NCI-H1092 (cell line): ENCODE measurements at places on chromosomes 4 and X.

DNA sequence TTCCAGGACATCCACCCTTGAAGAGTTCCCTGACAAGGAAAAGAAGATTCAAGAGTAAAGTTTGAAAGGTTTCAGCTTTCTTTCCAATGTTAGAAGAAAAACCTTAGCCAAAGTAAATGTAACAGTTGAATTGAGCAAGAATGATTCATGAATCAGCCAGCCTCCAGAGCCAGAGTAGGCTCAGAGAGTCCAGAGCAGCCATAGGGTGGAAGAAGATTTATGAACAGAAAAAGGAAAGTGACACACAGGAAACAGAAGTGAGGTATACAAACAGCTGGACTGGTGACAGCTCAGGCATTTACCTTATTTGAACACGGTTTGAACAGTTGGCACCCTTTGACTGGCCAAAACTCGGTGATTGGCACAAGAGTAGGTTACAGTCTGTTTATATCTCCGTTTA is 63.2 kb downstream of the QDPR start:
- DNase-seq = no peak

- no peak for DNase-seq
Observed at GRCh38 chr4:123510221-123510620, 113.6 kb downstream of the SPRY1 start.

DNA sequence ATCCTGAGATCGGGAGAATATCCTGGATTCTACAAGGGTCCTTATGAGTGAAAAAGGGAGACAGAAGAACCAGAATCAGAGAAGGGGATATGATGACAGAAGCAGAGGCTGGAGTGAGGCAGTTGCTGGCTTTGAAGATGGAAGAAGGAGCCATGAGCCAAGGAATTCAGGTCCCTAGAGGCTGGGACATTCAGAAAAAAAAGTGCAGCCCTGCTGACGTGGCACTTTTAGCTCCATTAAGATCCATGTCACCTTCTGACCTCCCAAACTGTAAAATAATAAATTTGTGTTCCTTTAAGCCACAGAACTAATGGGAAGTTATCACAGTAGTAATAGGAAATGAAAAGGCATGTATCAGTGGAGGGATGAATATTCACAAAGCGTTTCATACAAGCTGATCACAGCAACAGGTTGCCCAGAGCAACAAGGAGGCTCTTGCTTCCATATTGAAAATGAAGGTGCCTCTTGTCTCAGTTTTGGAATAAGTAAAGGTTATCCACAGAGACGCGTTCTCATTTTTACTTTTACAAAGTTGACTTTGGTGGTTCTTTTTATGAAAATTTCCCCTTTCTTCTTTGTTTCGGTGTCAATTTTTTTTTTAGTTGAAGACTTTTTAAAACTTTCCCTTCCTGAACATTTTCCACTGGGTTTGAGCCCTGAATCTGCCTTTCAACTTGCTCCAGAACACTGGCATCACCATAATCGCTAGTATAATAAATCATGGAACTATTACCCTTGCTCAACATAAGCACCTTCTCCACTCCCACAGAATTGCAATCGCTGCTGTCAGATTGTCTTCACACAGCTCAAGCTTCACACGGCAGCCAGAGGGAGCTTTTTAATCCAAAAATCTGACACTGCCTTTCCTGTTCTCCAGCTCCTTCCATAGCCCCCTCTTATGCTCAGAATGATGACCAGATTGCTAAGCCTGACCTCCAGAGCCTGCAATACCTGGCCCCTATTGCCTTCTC is 127.6 kb upstream of the RBPJ start:
- no peak for DNase-seq

- DNase-seq = no peak
Observed at GRCh38 chrX:65723706-65724105, 56.3 kb downstream of the MSN start.

- no peak for DNase-seq
Observed at GRCh38 chr4:1215141-1216075, 33.5 kb downstream of the CTBP1 start.

- DNase-seq = no peak
Observed at GRCh38 chrX:136780763-136781162, at the start of gene ARHGEF6. Gene ARHGEF6 (minus strand): TSS chrX:136780932. CDS start chrX:136780882, 50 bp downstream.

- no peak for DNase-seq
Observed at GRCh38 chrX:9676306-9676705, 89.3 kb downstream of the GPR143 start.

DNA sequence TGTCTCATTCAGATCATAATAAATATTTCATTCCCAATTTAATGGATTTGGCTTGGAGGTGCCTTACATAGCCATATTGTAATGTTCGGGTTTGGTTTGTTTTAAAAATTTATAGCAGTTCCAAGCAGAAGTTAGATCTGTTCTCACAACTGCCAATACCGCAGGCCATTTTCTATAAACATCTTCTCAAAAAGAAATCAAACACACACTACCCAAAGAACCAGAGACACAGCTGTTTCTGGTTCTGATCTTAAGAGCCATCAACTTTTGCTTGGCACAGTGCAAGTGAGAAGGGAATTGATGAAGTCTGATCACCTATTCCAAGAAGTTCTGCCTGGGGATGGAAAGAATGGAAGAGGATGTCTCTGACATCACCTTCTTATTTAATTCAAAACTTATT is 22.9 kb downstream of the MID1IP1 start:
- no peak for DNase-seq

DNA sequence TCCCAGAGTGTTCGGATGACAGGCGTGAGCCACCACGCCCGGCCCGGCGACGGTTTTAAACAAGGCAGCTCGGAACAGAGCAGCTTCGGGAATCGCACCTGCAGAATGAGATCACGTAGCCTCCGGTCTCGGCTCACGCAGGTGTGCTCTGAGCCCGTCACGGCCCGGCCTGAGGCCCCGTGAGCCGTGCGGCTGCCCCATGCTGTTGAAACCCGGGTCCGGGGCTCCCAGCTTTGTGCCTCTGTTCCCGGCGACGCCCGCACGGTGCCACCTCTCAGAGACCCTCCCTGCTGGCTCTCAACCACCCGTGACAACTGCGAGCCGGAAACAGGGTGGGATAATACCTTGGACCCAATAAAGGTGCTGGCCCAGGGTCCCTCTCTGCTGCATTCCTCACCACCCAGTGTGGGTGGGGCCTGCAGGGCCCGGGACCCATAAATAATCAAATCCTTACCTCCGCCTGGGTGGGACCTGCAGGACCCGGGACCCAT is 13.4 kb upstream of the PLCXD1 start:
- no peak for DNase-seq

DNA sequence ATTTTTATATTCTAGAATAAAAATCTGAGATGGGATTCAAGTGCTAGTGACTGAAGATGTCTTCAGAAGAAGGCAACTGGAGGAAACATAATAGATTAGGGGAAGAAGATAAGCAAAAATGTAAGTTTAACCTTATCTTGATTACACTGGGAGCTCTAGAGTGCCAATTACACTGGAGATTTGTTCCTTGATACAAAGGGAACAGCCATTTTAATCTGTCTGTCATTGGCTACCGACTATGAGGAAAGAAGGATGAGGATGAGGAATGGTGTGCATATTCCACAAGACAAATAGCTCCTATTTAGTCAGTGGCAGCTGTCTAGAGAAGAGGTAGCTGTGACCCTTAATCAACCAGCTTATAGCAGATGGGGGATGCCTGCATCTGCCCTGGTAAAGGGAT is 1034.5 kb upstream of the IGFBP7 start:
- no peak for DNase-seq

- DNase-seq = no peak
Observed at GRCh38 chr4:56321251-56321650, 66.0 kb downstream of the AASDH start.

- no peak for DNase-seq
Observed at GRCh38 chr4:136400829-136401228, 1131.5 kb downstream of the PCDH18 start.

GRCh38 chr4:146577111-146577510 is 55.4 kb upstream of the SLC10A7 start:
- DNase-seq = no peak

DNA sequence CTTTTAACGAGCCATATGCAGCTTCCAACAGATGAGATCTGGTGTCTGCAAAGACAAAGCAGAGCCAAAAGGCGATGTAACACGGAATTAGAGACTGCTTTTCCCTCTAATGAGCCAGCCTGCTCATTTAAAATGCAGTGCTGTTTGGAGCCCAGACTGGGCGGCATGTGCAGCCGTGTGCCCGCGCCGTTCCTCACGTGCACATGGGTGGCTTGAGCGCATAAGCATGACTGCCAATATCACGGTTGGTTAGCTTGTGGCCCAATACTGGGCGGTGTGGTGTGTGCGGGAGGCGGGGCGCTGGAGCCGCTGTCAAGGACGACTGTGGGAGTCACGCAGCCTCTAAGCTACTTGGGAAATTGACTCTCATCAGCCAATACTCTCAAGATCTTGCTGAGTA is 87.0 kb upstream of the SCOC start:
- DNase-seq = no peak

DNA sequence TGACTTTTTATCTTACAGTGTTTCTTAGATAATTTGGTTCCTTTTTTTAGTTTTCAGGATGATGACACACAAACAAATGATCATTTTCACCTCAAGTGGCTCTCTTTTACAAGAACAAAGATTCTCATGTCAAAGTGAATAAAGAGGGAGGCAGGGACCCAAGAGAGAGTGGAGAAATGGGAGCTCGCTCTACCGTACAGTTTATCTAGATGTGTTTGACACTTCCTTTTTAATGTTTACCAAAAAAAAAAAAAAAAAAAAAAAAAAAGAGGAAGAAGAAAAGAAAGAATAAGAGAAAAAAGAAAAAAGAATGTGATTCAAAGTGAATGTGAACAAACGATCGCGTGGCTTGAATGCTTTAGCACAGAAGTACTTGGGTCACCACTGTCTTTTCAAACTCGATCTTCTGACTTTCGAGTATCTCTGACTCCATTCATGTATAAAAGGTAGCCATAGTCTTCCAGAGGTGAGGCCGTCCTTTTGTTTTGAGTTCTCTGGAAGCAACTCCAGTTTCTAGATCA is 75.6 kb upstream of the GRXCR1 start:
- no peak for DNase-seq

GRCh38 chrX:3712051-3712869 is 1.2 kb downstream of the PRKX start:
- no peak for DNase-seq

DNA sequence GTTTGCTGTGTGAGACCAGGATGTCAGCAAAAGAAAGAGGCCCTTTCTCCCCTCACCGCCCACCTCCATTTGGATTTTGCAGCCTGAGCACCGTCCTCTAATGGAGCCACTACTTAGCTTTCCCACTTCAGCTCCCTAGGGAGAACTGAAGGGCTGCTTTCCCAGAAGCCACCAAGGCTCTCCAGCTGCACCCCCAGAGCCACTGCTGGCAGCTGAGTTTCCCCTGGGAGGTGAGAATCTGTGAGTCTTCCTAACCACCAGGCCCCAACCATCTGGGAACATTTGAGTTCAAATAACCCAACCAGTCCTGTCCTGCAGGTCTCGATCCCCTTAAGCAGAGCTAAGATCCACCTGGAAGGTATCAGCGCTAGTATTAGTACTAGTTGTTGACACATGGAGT is 173.1 kb upstream of the USP9X start:
- DNase-seq = peak; percentile 34

DNA sequence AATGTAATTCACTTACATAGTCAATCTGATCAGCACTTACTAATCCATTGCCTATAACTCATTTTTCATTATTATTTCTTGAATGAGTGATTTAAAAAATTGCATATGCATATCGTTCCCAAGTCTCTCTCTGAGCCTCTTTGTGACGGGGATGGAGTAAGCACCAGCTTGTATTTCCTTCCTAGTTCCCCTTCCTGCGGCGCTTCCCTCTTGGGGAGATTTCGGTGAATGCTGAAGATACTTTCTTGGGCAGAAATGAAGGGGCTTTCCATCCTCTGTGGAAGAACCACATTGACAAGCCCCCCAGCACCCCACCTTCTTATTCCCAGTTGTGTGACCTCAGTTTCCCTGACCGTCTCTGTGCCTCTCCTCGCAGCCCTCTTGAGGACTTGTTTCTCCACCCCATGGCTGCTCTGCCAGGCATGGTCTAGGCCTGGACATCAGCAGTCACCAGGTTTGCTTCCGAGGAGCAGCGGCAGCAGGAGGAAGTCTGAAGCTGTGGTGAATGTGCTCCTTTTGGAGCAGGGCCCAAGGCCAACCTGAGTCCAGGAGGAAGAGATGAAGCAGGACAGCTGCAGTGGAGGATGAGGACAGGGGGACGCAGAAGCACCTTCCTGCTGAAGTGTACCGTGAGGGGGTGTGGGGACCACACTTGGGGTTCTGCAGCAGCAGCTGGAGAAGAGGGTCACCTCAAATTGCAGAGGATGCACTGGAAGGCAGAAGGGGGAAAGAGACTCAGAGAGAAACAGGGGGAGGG is 124.9 kb downstream of the IRF2 start:
- DNase-seq = no peak

- no peak for DNase-seq
Observed at GRCh38 chr4:126558596-126558995, 1074.2 kb upstream of the INTU start.

DNA sequence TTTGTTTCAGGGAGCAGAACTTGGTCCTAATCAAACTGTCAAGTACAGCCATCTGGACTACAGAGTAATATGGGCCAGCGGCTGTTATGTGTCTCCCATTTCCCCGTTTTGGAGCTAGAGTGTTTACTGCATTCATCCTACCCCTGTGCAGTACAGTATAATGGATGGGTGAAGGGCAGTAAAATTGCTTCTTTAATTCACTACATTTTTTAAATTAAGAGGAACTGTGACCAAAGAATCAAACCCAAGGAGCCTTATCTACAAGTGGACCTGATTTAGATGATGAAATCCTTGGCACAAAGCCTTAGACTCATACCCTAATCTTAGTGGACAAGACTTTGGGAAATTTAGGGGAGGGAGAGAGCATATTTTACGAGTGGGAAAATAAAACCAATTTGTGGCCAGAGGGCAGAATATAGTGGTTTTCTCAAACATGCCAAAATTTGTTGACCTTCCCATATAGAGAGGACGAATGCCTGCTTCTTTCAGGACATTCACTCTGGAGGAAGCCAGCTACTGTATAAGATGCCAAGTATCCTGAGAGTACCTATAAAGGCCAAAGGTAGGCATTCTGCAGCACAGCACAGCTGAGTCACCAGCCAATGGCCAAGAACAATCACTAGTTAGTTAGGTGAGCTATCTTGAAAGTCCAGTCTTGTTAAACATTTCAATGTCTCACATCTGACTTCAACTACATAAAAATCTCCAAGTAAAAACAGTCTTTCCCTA is 253.8 kb upstream of the KCNIP4 start:
- no peak for DNase-seq

DNA sequence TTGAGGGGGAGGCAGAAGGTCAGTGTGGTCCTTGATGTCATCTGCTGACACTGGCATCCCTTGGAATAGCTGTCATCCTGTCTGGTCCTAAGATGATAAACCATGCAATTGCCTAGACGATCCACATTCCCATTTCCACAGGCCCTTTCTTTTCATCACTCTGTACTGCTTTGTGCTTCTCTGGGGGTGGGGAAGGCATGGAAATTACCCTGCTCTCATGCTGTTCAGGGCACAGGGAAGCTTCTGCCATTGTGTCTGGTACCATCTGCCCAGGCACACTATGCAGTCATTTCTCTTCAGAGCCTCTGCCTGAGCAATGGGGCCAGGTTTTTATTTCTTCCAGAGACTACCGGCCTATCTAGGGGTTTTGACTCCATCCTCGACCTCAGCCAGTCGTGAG is 49.7 kb upstream of the ELOVL6 start:
- no peak for DNase-seq

- DNase-seq = no peak
Observed at GRCh38 chr4:13920901-13921300, 293.4 kb upstream of the BOD1L1 start.
